ENCODE measurements at places on chromosomes 16 and 17.

GRCh38 chr17:43956222-43956621, 2.5 kb upstream of the PYY start:
- no peak for DNase-seq

DNA sequence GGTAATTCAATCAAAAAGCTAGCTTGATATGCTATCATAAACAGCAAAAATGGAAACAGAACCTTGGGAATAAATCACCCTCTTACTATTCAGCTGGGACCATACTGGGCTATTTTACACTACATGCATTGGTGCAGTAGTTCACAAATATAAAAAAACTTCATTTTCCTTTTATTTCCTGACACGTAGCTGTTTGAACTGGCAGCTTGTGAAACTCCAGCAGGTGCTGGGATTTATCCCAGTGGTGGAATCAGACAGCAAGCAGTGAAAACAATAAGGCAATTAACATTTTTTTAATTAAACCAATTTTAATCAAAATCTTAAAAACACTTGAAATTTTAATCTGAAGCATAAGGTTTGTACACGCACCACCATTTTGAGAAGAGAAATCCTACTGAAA, 240.4 kb upstream of the IRX5 start:
- DNase-seq = no peak

GRCh38 chr16:49312389-49312985, 30.8 kb upstream of the CBLN1 start:
- DNase-seq = no peak

GRCh38 chr17:45070809-45071208, 9.7 kb downstream of the NMT1 start:
- DNase-seq = no peak

GRCh38 chr17:80472996-80473395, 3.4 kb downstream of the NPTX1 start:
- no peak for DNase-seq

All from stimulated activated CD4-positive, alpha-beta T cell treated with anti-CD3 and anti-CD28 coated beads, Interleukin-12 subunit alpha, Interleukin-12 subunit beta, amount 100 ng/mL, for 4 hours (primary cell).